ENCODE measurements at places on chromosomes 16 and 17. TPM values are rescaled to one million over a fixed set of nuclear protein-coding genes. Genes with fewer than 3 reads are reported as not detected.

PPP1R27 gene
- total RNA-seq, result not detected

KIAA0753 gene
- total RNA-seq, result 14.4 TPM

MT1H gene
- not detected for total RNA-seq

DNASE1L2 gene
- total RNA-seq, result 0.16 TPM

TP53TG3D gene
- total RNA-seq, result not detected

HS3ST3B1 gene
- total RNA-seq, result 2.3 TPM

FNDC8 gene
- total RNA-seq, result not detected

PDE6G gene
- total RNA-seq, result 0.63 TPM

Measured in fibroblast of the aortic adventitia (primary cell).